GM06990 (cell line): ENCODE measurements at places on chromosomes 3 and 15.

DNA sequence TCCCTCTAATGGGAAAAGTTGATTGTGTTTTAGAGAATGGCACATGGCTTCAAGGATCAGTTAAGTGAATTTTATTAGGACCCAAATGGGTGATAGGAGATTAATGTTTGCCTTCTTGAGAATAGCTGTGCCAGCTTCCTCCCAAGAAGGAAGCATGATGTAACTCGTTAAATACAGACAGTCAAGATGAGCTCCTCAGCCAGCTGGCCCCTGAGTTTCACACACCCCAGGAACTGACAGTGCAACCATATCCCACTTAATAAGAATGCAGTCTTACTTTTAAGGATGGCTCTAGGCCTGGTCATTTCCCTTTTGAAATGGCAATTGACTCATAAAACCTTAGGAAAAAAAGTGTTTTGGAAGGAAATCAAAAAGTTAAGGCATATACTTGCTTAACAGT, 472.8 kb upstream of the KCNMB2 start:
- DNase-seq: no peak

DNA sequence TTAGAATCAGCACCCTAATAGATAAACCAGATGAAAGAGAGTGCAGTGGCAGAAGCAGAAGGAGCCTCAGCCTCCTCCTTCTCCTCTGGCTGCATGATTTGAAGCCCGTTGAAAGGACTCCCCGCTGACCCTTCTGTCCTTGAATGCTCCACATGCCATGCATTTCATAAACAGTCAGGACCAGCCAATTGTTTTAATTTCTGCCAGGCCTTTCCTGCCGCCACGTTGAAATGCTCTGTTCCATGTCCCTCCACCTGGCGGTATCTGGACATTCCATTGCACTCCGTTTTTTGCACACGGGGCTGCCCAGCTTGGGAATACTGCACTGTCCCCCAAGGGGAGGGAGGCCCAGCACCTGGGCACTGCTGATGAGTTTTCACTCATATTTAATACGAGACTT, 35.2 kb upstream of the GLCE start:
- no peak for DNase-seq

- no peak for DNase-seq
These were observed 18.1 kb upstream of the PTPN23 start for GRCh38 chr3:47362701-47363100.

GRCh38 chr15:45776772-45777171, 141.9 kb downstream of the SQOR start:
- DNase-seq: no peak

- no peak for DNase-seq
These were observed 9.1 kb upstream of the CALML4 start for GRCh38 chr15:68213991-68214837.

- DNase-seq: no peak
These were observed 358.1 kb downstream of the MECOM start for GRCh38 chr3:169305460-169305859.

- no peak for DNase-seq
These were observed 9.5 kb upstream of the ARL14 start for GRCh38 chr3:160667452-160667851.

- no peak for DNase-seq
These were observed 1239.5 kb downstream of the SI start for GRCh38 chr3:163838769-163839168.
